IMR-90 (cell line): ENCODE measurements at places on chromosomes 5 and 9. TPM values are rescaled to one million over a fixed set of nuclear protein-coding genes. Genes with fewer than 3 reads are reported as not detected.

DNA sequence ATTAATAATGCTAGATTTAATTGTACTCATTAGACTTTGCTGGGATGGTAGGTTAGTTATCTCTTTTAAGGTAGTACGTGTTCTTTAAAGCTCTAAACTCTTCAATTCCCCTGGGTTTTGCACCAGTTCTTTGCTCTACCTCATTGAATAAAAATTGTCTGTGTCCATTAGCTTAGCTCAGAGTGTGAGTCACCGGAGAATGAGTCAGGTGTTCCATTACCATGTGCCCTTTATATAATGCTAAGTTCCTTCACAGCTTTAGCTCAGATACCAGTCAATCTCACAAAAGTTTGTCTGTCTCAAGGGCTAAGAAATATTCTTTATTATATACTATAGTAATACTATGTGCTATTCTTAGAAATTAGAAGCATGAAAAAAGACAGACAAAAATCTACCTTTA lies 339.4 kb downstream of the PRELID2 start:
- peak; percentile 94 for DNase-seq

- peak; percentile 64 for DNase-seq
These were observed 27.6 kb downstream of the TLX3 start for GRCh38 chr5:171336521-171337209.

DNA sequence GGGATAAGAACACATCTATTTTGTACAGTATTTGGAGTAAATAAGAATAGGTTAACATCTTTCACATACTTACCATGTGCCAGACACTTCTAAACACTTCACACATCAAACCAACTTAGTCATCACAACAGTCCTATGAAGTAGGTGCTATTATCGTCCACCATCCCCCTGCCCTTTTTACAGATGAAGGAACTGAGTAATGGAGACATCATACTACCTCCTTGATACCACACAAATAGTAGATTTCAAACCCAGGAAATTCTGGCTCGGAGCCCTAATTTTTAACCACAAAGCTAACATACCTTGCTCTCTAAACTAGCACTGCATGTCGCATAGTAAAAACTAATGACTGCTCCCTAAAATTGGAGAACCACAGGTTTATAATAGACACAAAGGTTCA lies 4.2 kb upstream of the ZNF366 start:
- peak; percentile 59 for DNase-seq

DNA sequence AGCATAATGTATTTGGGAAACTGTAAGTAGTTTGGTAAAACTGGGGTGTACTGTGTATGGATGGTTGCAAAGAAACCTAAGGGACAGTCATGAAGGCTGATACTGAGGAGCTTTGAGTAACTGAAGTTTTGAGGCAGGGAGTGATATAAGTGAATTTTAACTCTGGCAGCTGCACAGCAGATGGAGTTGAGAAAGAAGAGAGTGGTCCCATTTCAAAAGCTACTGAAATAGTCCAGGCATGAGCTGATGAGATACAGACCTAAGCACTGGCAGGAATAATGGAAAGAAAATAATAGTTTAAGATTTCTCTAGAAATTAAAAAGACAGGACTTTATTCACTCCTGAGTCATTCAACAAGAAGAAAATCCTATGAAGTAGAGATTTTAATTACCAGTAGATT lies 232.0 kb downstream of the CHSY3 start:
- DNase-seq, result no peak

GRCh38 chr5:36452424-36453006 lies 150.8 kb upstream of the RANBP3L start:
- no peak for DNase-seq

- DNase-seq, result peak; percentile 44
These were observed 50.8 kb downstream of the ALDH7A1 start for GRCh38 chr5:126544087-126544740.

GRCh38 chr9:112443200-112443599 lies 43.4 kb upstream of the KIAA1958 start:
- DNase-seq, result peak; percentile 15

DNA sequence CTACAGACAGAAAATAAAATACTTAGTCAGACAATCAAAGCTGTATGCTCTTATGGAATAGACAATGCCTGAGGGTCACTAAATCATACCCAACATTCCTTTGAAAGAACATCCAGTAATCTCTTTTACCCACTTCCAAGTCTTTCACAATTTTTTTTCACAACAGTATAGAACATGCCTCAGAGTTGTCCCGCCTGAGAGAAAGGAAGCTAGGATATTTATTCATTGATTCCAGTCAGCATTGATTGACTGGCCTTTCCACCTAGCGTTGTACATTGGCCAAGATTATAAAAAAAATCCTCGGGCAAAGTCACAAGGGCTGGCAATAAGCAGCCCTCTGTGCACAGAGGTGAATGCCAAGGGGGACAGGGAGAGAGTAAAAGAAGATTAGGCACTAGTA lies 318.1 kb upstream of the PIK3R1 start:
- no peak for DNase-seq

DNA sequence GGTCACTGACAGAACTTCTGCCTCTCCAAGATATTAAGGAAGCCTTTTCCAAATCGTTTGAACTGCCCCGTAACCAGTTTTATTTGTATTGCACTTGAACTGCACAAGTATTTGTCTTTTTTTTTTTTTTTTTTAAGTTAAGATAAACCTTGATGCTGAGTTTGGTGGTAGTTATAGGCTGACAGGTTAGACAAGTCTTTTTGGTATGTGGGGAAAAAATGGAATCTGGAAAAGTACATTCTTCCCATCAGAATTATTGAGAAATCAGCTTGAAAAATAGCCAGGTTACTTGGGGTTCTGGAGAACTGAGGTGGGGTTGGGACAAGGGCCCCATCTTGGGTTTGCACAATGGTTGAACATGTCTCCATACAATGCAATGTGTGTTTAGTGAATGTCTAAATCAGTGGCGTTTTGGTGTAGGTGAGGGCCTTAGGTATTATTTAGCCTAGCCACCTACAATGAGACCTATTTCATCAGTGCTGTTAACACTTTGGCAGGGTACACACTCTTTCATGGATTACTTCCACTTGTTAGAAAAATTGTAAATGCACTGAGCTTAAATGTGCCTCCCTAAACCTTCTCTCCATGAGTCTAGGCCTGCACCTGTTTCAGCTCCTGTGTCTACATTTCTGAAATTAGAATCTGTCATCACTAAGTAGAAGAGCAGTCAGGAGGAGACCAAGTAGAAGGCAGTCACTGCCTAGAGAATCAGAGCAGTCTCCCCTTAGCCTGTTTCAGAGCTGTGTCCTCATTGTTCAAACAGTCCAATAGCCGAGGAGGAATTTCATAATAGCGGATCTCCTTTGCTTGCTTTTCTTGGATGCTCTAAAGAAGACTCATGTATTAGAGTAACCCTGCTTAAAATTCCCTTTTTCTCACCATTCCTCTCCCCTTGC lies 140.0 kb upstream of the HMHB1 start:
- no peak for DNase-seq

- DNase-seq, result no peak
These were observed 17.7 kb downstream of the CMBL start for GRCh38 chr5:10289991-10290390.

DNA sequence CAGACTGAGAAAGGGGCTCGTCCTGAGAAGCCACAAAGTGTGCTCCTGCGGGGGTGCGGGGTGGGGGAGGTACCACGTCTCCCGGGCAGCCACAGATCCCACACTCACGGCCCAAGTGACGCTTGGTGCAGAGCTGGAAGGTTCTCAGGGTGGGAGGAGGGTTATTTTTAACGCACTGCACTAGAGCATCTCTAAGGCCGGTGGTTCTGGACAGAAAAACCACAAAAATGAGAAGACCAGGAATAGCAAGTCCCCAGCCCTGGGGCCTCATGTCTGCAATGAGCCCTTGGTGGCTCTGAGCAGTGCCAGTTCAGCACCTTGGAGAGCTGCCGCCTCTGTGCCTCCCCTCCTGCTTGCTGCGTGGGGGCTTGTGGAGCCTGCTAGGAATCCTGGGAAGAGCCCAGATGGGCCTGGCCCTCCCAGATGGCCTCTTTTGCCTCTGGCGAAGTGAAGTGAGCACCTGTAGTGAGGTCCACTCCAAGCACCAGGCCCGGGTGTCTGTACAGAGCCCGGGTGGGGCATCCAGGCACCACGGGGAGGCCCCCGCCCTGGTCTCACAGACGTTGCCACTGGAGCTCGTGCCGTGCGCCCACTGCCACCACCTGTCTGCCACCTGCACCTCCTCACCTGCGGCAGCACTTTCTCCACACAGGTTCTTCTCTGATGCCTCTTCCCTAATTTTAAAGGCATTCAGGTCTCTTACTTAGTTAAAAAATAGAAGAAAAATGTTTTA lies 48.9 kb upstream of the CACNA1B start:
- DNase-seq, result peak; percentile 18

- peak; percentile 89 for DNase-seq
These were observed 243.8 kb downstream of the BNC2 start for GRCh38 chr9:16626577-16627130.

SERF1A gene
- 2.2 and 7.2 TPM in 2 replicates for total RNA-seq

RALGPS1 gene
- total RNA-seq, result 0.90 and 2.5 TPM in 2 replicates

PLK2 gene
- 322 and 337 TPM in 2 replicates for total RNA-seq

PTPDC1 gene
- 6.1 TPM in 2 replicates for total RNA-seq

FAM221B gene
- not detected in 2 replicates for total RNA-seq
